Mesendoderm (in vitro differentiated cells): ENCODE measurements at places on chromosomes 7 and 10.
A peak's percentile ranks its signal among the peaks of the same experiment; 100 is the strongest.

- peak; percentile 55 for DNase-seq
Measured at GRCh38 chr10:35336921-35337823, 863 bp downstream of the CCNY start.

DNA sequence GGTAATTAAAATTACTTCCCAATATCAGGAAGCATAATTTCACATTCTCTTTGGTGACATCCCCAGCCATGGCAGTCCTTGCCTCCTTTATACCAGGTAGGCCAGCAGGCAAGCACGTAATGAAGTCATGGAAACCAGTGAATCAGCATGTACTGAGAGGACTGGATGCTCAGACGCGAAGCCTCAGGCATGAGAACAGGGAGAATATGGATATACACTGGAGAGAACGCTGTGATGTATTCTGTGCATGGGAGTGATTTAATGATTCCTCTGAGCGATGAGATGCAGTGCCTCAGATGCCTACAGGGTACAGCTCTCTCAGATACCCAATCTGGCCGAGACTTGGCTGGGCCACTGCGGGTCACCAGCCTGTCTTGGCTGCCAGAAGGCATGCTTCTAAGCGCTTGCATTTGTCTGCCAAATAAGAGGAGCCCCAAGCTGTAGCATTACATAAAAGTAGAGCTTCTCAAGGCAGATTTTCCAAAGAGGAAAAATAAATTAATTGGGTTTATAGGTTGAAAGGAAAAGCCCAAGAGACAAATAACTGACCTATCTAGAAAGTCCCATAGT is 238.1 kb downstream of the RELN start:
- no peak for DNase-seq

DNA sequence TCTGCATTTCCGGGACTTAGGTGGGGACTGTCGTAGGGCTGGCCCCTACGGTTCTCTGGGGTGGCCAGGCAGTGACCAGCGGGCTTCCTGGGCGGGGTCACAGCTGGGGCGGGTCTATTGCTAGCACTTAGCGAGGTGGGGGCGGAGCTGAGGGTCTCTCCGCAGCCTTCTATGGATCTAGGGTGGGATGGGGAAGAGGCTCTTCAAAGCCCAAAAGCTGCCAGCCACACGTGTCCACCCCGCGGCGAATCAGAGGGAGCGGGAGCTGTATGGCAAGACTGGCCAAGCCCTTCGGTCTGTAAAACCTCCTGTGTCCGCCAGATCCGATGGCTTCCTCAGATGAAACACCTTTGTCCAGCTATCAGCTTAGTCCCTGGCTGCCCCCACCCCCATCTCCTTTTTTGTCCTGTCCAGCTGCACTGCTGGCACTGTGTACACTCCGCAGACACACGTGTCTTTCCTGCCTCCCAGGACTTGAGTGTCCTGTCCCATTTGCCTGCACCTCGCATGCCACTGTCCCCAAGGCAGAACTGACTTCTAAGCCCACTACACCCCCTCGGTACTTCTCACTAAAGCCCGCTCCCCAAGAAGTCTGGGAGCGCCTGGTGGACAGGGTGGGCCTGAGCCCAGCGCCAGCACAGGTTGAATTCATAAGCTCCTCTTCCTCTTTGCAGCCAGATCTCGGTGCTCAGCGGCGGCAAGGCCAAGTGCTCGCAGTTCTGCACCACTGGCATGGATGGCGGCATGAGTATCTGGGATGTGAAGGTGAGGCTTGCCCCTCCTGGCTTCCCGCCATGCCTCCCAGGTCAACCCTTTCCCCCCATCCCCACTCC is 14.8 kb downstream of the PDAP1 start:
- DNase-seq, result peak; percentile 93

DNA sequence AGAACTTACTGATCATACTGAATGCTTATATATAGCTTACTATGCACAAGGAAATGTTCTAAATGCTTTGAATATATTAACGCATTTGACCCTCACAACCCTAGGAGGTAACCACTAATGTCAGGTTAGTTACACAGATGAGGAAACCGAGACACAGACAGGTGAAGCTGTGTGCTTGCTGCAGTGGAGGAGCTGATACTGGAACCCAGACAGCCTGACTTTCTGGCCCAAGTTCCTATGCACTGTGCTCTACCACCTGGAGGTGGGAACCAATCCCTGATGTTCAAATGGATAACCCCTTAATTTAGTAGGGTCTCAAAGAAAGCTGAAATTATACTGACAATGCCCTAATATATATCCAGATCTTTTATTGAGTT is 119.6 kb downstream of the SORBS1 start:
- DNase-seq, result no peak

- DNase-seq, result no peak
Measured at GRCh38 chr7:108137993-108138392, 7.8 kb upstream of the LAMB4 start.

DNA sequence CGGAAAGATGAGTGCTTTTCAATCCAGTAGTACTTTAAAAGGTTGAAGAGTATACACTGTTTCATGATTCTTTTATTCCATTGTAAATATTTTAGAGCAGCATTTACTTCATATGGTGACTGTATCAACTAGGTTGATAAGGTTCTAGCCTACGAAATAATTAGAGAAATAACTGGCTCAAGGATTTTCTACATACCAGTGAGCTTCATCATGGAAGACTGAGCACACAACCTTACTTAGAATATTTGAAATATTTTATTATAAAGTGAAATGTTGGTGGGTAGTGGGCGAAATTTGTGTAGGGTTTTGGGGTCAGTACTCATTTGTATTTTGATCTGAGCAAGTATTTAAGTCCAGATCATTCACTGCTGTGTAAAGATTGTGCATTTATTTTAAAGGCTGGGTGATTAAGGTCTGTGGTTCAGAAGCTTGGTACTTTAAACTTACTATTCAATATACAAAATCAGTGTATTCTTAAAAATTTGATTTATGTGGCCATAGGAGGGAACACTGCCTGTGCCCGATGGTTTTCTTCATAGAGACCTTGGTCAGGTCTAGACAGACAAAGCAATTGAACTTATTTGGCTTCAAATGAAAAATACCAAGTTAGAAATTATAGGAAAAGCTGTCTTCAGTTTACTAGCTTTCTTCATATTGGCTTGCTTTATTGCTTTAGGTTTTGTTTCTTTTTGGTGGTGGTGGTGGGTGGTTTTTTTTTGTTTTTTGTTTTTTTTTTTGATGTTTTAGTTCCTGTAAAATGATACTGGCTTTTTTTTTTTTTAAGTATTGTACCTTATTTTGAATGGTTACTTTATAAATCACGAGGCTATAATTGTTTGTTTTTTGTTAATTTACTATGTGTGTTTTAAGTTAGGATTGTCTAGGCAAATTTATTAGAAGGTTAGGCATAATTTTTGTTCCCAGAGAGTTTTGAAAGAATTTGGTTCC is 3.0 kb downstream of the KMT2E start:
- DNase-seq, result peak; percentile 28

DNA sequence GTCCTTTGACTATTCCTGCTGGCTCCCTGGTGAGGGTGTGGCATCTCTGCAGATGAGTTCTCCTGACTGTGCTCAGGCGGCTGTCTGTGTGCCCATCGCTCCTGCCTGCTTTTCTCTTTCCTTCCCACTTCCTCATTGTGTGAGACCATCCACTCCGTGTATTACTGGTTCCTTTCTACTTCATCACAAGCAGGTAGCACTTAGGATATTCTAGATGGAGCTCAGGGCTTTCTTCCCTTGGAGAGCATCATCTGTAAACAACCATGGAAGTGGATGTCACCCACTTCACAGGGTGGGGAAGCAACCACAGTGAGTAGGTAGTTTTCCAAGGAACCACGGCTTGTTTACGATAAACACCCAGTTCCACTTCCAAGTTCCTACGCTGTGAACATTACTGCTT is 15.7 kb downstream of the DNAJB6 start:
- DNase-seq, result no peak

GRCh38 chr7:13197501-13197900 is 510.1 kb downstream of the ARL4A start:
- no peak for DNase-seq

GRCh38 chr10:106761906-106762305 is 402.6 kb downstream of the SORCS1 start:
- no peak for DNase-seq

DNA sequence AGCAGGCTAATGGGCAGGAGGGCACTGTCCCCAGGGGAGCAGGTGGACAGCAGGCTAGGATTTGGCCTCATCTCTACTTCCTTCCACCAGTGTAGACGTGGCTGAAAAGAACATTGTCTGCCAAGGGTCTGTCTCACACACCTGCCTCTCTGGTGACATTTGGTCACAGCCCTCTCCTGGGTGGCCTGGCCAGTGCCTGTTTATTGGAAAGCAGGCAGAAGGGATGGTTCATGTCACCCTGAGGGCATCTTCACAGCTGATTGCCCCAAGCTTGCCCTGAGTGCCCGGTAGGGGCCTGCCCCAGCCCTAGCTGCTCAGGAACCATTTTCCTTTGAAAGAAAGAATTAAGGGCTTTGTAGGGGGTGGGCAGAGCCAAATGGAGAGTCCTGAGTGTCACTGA is 138.7 kb downstream of the C10orf105 start:
- DNase-seq, result no peak

DNA sequence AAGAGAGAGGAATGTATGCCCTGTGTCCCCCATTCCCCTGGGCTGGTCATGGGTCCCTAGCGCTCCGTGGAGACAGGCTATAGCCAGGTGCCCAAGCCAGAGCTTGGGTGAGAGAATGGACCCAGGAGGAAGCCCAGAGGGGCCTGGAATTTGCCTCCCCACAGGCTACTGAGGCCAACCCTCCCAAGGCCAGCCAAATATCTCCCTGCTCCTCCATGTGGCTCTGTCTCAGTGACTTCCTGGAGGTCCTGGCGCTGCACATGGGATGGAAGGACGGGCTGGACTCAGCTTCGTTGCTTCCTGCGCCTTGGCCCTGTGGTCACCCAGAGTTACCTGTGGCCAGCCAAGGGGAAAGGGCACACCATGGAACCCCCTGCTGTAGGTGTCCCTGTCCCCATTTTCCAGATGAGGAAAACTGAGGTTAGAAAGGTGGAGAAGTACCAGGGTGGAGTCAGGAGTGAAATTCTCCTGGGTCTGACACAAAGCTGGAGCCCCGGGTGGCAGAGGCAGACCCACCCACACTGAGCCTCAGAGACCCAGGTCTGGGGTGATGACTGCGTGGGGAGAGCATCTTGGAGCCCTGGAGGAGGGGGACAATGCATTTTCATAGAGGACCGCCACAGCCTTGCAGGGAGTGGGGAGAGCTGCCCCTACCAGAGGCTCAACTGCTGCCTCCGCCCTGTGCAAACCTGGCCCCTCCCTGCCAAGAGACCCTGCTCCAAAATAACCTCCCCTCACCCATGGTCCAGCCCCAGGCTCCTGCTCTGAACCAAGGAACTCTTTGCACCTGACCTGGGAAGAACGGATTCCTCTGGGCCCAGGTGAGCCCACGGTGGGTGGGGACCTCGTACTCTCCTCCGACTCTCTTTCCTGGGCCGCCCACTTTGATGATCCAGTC is 42.6 kb downstream of the TMEM270 start:
- DNase-seq, result no peak

DNA sequence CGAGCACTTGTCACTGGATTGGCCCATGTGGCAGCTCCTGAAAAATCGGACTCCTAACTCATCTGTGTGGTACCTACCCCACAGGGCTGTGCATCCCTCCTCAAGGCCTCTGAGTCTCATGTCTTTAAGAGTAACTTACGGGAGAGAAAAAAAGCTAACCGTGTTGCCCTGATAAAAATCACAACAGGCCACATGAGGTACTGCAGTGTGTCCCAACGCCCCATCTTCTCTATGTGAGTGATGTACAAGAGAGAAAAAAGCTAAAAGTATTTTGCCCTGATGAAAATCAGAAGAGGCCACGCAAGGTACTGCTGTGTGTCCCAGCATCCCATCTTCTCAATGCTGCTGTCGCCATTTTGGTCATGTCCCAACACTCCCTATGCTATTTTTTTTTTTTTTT is 41.2 kb upstream of the ADRB1 start:
- peak; percentile 19 for DNase-seq

DNA sequence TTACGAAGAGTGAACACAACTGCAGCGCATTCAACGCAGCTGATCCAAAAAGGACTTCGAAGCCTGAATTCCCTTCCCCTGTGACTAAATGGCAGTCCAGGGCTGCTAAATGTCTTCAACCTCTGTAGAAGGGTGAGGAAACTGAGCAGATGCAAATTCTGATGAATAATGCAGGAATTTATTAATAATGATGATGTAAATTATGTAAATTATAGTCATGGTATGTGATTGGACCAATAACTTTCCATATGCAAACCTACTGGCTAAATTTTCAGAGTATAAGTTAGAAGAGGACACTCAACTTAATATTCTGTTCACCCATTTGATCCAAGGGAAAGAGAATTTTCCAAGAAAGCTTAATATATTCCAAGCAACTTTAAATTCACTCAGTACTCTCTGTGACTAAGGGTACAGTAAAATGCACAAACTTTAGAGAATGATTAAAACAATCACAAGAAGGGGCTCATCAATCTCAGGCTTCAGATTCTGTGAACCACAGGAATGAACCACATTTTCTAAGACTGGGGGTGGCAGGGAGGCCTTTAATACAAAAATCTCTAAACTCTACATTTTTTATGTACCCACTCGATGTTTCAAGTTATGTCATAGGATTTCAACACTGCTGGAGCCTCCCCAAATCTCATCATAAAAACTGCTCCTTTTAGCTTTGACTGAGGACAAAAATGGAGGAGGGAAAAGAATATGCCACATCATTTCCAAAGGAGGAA is 3.5 kb downstream of the FGFR2 start:
- no peak for DNase-seq

- no peak for DNase-seq
Measured at GRCh38 chr7:96697822-96698221, 11.8 kb downstream of the SEM1 start.

DNA sequence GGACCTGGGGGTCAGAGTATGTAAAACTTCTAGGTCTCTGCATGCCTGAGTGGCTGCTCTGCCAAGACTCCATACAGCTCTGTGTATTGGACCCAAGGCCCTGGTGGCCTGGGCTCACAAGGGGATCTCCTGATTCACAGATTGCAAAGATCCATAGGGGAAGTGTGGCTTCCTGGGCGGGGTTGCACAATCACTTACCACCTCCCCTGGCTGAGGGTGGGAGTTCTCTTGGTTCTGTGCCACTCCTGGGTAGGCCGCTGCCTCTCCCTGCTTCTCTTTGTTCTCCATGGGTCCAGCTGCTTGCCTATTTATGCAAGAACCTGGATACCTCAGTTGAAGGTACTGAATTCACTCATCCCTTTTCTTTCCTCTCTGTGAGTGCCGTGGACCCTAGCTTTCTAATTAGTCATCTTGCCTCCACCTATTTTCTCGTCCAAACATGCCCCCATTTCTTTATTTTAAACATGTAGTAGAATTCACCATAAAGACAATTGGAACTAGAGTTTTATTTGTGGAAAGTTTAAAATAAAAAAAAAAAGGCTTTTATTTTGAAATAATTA is 18.5 kb upstream of the AGR3 start:
- DNase-seq, result no peak

DNA sequence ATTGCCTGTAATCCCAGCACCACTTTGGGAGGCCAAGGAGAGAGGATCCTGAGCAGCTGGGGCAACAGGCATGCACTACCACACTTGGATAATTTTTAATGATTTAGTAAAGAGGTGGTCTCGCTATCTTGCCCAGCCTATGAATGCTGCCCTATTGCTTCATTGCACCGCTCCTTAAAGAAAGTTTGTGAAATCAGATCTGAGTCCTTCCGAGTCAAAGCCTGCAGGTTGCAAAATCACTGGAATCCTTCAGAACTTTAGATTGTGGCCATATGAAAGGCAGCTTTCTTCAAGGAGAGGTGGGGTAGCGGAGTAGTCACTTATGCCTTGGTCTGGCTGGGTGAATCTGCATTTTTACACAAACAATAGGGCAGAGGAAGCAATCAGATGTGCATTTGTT is 166.3 kb downstream of the ARHGAP12 start:
- DNase-seq, result no peak
